Hematopoietic multipotent progenitor cell treated with erythropoietin and hydrocortisone succinate and interleukin-3 and kit ligand, for 6 days (in vitro differentiated cells): ENCODE measurements at places on chromosomes 12 and 14.

- peak; percentile 90 for DNase-seq
Observed at GRCh38 chr12:11840366-11840765, 190.9 kb downstream of the ETV6 start.

- no peak for DNase-seq
Observed at GRCh38 chr14:26370115-26370514, 227.7 kb downstream of the NOVA1 start.

DNA sequence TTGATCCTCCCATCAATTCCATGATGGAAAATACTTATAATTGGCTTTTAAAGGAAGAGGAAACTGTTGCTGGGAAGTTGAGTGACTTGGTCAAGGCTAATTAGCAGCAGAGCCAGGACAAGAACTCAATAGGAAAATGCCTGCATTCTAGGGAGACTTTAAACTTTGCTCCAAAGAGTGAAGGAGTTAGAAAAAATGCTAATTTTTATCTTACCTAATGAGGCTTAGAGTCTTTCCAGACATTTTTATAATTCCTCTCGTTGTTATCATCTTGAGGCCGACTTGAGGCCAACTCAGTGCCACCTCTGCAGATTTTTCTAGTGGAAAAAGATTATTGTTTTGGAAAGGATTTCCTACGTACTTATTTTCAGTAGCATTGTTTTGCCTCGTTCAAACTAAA is 344.6 kb downstream of the ETNK1 start:
- DNase-seq = no peak

GRCh38 chr12:24537083-24537860 is 411.6 kb downstream of the BCAT1 start:
- DNase-seq = no peak
